ENCODE measurements at places on chromosomes 7 and 10.

GRCh38 chr10:29756451-29756850 is 121.7 kb upstream of the SVIL start:
- DNase-seq, result no peak

DNA sequence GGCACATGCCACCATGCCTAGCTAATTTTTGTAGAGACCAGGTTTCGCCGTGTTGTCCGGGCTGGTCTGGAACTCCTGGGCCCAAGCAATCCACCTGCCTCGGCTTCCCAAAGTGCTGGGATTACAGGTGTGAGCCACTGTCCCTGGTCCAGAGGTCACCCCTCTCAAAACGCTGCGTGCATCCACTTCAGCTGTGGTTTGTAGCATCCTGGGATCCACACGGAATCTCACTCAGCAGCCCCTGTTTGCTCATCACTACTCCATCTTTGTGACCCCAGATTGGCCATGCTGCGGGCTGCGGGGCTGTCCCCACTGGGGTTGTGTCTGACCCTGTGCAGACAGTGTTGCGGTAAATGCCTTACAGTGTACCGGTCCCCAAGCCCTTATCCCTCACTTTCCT is 3.5 kb downstream of the INPP5A start:
- peak; percentile 11 for DNase-seq

DNA sequence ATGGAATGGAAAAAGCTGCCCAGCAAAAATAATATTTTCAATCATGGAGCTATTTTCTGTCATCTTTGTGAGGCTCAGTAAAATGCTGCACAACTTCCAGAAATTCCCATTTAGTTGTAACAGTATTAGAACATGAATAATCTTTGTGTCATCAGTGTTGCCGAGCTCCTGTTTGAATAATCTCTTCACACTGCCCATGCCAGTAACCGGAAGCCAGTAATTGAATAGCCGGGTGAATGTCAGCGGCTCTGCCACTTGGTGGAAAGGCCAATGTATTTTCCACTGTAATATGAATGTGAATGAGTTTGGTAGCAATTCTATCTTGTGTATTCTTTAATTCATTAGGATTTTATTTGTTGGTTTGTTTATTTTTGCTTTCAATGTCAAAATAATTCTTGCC is 172.5 kb upstream of the INSYN2A start:
- DNase-seq, result no peak

DNA sequence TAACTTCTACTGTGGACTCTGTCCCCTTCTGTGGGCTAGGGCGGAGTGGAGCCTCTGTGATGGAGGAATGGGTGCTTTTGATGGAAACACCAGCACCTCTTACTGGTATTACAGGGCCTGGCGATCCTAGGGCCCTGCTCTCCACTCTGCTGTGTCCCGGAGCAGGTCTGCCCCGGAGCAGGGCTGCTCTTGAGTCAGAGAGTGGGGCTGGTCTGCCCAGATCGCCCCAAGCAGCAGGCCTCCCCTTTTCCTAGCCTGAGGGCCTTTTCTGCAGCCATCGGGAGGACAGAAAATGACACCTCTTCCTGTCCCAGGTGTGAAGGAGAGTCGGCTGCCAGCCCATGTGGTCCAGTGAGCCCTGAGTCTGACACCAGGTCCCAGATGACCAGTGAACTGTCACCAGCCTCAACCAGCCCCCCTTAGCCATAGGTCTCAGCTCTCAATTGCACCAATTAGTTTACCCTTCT is 1.4 kb downstream of the ZNF282 start:
- DNase-seq, result no peak

- no peak for DNase-seq
Measured at GRCh38 chr10:31702005-31702404, 226.6 kb downstream of the ARHGAP12 start.

DNA sequence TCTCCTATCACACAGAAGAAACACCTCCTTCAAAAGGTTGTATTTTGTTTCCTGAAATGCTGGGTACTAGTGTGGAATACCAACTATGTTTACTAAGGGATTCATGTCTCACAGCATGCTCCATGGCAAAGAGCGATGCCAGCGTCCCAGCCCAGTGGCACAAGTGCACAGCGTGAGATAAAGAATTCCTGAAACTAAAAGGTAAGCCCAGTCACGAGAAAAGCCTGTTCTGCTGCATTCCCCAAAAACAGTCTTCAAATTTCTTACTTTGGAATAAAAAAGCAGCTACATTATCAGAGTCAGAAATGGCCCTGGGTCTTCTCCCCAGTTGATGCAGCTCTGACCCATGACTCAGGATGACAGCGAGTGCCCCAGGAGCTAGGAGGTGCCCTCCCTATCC is 53.1 kb upstream of the DDC start:
- no peak for DNase-seq

- DNase-seq, result peak; percentile 92
Measured at GRCh38 chr7:5425507-5426225, 2.0 kb upstream of the TNRC18 start.

DNA sequence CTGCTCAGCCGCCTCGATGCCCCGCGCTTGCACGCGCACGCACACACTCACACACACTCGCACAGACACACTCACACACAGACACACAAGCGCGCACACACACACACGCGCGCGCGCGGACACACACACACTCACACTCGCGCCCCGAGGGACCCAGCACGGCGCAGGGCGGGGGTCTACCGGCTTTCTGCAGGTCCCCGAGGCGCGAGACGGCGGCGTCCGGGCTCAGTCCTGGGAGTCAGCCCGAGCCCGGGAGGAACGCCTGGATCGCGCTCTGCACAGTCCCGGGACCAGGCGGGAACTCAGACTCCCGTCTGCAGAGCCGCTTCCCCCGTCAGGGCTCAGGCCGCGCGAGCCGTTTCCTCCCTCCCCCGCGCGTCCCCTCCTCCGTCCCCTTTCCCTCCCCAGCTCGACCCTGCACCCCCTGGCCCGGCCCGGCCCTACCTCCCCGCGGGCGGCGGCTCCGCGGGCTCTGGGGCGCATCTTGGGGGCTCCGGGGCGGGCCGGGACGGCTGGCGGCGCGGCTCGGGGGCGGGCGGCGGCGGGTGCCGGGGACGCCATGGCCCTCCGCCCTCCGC is 464 bp downstream of the DENND2A start:
- DNase-seq, result peak; percentile 75

DNA sequence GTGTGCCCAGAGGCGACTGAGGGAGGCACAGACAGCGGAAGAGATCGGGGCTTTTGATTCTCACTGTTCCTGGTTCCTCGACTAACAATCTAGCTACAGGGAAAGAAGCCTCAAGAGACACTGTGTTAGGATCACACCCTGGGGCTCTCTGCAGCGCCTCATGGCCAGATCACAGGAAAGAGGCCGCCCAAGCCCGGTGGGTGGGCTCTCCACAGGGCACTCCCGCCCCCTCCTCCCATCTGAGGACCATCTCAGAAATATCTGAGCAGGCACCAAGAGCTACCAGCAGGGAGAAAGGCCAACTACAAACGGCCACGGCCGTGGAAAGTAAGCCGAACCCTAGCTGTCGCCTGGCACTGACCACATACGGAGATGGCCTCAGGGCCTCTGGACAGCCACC is 224.2 kb downstream of the MLLT10 start:
- no peak for DNase-seq

- DNase-seq, result no peak
Measured at GRCh38 chr7:23956772-23957576, 247.0 kb downstream of the STK31 start.

GRCh38 chr10:124689911-124690498 is 54.2 kb downstream of the FAM53B start:
- DNase-seq, result no peak

DNA sequence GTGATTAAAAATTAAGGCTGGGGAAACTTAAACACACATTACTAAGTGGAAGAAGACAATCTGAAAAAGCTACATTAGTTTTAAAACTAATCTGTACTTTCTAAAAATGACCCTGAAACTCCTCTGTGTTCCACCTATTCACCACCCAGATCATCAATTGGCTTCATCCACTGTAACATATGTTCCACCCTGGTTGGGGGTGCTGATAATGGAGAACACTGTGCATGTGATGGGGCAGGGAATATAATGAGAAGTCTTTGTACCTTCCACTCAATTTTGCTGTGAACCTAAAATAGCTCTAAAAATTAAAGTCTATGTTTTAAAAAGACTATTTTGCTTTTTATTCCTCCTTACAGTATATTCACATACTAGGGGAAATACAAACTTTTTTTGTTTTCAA is 132.7 kb downstream of the CNOT4 start:
- no peak for DNase-seq

DNA sequence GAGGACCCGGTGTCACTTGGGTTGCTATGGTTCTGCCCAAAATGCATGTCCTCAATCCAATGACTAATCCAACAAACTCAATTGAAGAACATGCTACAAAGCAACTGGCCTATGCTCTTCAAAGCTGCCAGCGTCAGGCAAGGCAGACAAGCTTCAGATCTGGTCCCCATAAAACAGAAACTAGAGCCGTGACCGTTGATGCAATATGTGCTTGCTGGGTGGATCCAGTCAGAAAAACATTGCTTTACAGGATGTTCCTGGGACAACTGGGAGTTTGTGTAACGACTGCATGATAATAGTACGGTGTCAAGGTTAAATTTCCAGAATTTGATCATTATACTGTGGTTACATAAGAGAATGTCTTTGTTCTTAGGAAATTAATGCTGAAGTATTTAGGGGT is 120.7 kb upstream of the CTBP2 start:
- no peak for DNase-seq

- DNase-seq, result no peak
Measured at GRCh38 chr7:152986376-152986775, 226.8 kb downstream of the ACTR3B start.

GRCh38 chr7:22001345-22002004 is 55.8 kb upstream of the CDCA7L start:
- DNase-seq, result no peak

GRCh38 chr7:41731493-41732435 is 28.9 kb upstream of the INHBA start:
- no peak for DNase-seq

DNA sequence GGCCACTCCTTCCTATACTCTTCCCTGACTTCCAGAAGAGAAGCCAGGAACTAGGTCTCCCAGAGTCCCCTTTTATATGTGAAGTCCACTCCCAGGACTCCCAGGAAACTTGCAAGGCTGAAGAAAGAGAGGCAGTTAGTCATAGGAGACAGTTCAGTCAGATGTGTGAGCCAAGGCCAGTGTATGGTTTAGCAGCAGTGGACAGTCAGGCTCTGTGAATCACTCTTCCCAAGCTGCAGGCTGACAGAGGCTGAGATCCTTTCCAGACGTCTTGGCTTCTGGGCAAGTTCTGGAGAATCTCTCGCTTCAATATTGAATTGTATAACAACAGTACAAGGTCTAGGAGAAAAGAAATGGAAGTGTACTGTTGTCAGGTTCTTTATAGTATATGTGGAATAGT is 26.9 kb downstream of the BLVRA start:
- DNase-seq, result no peak

DNA sequence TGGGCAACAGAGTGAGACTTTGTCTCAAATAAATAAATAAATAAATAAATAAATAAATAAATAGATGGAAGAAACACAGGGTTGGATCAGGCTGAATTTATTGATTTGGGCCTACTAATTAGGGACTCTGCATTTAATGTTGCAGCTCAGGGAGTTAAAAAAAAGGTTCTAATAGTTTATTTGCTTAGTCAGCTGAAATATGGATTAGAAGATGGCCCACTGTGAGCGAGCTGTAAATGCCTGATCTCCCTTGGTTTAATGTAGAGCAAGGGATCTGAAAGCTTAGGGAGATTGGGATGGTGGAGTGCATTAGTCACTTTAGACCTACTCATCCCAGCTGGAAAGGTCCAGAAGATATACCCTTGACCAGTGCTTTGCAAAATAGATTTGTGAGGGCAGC is 25.1 kb upstream of the PDIA4 start:
- no peak for DNase-seq

GRCh38 chr10:117555863-117556262 is 13.3 kb downstream of the EMX2 start:
- no peak for DNase-seq

DNA sequence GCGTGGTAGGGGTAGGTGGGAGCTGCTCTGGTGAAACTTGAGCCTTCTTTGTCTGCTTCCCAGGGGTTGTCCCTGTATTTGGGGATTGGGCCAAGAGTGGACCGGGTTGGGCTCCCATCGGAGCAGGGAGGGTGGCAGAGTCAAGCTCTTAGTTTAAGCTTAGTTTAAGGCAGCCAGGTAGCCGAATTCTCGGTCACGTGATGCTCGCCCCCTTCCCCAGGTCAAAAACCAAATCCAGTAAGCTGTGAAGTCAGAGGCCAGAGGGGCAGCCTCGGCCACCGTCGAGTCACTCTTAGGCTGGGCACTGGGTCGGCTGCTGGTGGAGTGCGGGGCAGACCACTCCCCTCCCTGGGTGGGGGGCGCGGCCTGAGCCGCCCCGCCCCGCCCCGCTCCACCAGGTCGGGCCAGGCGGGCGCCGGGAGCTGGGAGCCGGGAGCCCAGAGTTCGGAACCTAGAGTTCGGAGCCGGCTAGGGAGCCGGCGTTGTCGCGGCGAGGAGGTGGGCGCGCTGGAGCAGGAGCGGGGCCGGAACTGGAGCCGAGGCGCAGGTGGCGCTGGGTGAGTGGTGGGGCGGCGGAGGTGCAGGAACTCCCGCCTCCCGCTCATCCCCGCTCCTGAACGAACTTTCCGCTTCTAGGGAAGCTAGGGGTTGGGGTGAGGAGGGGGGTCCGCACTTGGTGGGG is 2.8 kb upstream of the LZTS2 start:
- no peak for DNase-seq

DNA sequence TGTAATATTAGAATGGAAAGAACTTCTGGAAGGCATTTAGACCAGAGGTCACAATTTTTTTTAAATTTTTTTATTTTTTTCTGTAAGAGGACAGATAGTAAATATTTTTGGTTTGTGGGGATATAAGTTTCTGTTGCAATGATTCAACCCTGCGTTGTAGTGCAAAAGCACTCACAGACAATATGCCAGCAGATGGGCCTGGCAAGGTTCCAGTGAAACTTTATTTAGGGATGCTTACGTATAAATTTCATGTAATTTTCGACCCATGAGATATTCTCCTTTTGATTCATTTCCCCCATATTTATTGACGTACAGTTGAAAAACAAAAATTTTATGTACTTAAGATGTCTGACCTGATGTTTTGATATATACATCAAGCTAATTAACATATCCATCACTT is 72.8 kb upstream of the NMT2 start:
- no peak for DNase-seq

DNA sequence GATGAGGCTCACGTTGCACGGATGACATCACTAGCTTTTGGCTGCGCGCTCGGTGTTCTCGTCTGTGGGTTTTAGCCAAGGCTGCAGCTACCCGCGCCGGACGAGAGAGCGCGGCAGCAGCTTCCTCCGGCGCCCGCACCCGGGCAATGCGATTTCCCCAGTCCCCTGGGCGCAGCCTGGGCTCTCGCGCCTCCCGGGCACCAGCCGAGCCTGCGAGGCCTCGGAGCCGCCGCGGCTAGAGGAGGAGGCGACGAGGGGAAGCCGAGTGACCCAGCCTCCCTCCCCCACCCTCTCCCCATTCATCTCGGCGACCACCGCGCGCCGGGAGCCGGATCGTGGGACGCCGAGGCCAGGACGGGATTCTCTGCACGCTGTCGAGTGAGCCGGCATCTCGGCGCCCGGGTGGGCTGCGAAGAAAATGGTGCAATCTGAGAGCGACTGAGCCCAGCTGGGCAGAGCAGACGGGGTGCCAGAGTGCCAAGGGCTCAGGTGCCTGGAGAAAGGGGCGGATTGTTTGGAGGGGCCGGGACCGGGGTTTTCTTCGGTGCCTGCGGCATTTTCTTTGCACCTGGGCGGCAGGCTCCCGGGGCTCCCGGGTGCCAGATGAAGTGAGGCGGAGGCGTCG is 1.2 kb upstream of the TMEM178B start:
- peak; percentile 74 for DNase-seq

GRCh38 chr7:5380350-5381070 is 43.1 kb downstream of the TNRC18 start:
- no peak for DNase-seq

Data from right hindlimb (tissue), 1 donor.